ENCODE measurements at places on chromosomes 3 and 15. TPM values are rescaled to one million over a fixed set of nuclear protein-coding genes. Genes with fewer than 3 reads are reported as not detected.

GRCh38 chr3:55826731-55827496, 339.8 kb upstream of the WNT5A start:
- no peak for DNase-seq

CYP8B1 gene
- not detected for total RNA-seq

LAMB2 gene
- 543 TPM for total RNA-seq

PTH1R gene
- 12.7 TPM for total RNA-seq

GRCh38 chr15:88300089-88300488, 43.5 kb upstream of the NTRK3 start:
- no peak for DNase-seq

- DNase-seq = no peak
These were observed 237.7 kb upstream of the ST8SIA2 start for GRCh38 chr15:92155934-92156333.
